ENCODE measurements at places on chromosomes 13 and 19.

GRCh38 chr13:96860882-96861281, 133.4 kb downstream of the OXGR1 start:
- no peak for DNase-seq

- no peak for DNase-seq
These were observed 65.2 kb downstream of the RAP2A start for GRCh38 chr13:97499181-97499580.

DNA sequence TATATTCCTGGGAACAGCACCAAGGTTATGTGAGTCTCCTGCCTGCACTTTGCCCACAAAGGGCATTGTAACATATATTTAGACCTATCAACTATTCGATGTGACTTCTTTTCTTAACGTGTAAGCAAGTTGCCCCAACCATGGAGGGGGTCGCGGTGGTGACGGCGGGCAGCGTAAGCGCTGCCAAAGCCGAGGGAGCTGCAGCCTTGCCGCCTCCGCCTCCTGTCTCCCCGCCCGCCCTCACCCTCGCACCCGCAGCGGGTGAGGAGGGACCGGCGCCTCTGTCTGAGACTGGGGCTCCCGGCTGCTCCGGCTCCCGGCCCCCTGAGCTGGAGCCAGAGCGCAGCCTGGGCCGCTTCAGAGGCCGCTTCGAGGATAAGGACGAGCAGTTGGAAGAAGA, 59.0 kb downstream of the ZNF676 start:
- no peak for DNase-seq

- DNase-seq: no peak
These were observed 83.3 kb upstream of the PCDH8 start for GRCh38 chr13:52931539-52932431.

DNA sequence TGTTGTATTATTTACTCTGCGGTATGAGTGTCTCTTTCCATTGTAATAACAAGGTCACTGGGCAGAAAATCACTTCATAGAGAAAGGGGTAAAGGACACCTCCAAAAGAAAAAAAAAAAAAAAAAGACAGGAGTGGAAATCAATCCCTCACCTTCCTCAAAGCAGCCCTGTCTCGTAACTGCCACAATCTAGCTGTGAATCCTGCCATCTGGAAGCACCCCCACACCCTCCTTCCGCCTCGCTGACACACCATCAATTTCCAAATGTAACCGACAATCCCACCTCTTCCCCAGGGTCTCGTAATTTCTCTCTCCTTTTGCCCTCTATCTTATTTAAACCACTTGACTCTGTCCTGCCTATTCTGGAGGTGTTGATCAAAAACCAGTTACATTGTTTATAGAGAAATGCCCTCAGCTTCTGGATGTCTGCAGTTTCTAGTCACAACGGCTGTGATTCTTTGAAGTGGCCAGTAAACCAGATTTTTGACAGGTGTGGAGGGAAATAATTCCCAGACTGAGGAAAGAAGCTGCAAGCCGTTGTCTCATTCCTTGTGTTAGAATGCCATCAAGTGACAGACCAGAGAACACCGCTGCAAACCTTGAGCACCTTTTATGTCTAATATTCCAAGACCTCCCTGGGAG, 9.1 kb upstream of the POP4 start:
- DNase-seq: peak; percentile 9

DNA sequence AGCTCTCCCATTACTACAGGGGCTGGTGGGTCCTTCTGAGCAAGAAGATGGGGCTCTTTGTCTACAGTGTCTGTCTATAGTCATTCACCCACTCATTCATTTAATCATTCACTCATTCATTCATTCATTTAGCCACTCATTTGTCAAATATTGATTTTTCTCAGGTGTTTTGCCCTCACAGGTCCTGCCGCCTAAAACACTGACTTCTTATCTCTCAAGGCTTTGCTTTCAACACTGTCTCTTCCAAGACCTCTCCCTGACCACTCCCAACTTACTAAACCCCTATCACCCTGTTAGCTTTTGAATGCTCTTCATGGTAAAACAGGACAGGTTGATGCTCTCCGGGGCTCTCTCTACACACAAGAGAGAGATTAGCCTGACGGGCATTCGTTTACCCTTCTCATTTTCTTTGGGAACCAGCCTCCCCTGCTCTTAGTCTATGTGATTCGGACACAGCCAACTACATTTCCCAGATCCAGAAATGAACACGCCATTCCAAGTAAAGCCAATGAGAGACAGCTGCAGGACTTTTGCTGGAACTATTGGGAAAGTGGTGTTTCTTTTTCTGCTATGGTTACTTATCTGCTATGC, 22.7 kb downstream of the FAM187B start:
- no peak for DNase-seq

GRCh38 chr13:25783601-25784024, 268.2 kb downstream of the SHISA2 start:
- no peak for DNase-seq

GRCh38 chr19:6868351-6868750, 19.0 kb upstream of the ADGRE1 start:
- no peak for DNase-seq

- DNase-seq: peak; percentile 87
These were observed at the start of gene C19orf33 for GRCh38 chr19:38303517-38304351. TSS of gene C19orf33 (plus strand) at chr19:38304251. CDS start at chr19:38304262, 11 bp downstream.

DNA sequence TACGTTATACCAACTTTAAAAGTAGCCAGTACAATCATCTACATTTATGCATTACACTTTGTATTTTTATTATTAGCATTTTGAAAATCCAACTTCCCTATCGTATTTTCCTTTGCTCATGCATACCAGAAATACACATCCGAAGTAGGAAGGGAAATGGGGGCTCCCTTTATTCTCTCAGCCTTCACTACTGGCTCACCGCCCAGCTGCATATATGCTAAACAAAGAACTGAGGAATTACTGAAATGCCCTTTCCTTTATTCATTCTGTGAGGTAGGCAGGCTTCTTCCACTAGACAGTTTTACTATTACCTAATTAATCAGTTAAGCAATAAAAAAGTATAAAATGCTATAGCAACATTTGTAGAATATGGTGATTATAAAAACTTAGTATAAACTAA, 291.6 kb downstream of the KLF12 start:
- DNase-seq: no peak
